ENCODE measurements at places on chromosomes 11 and 22. TPM values are rescaled to one million over a fixed set of nuclear protein-coding genes. Genes with fewer than 3 reads are reported as not detected.

DNA sequence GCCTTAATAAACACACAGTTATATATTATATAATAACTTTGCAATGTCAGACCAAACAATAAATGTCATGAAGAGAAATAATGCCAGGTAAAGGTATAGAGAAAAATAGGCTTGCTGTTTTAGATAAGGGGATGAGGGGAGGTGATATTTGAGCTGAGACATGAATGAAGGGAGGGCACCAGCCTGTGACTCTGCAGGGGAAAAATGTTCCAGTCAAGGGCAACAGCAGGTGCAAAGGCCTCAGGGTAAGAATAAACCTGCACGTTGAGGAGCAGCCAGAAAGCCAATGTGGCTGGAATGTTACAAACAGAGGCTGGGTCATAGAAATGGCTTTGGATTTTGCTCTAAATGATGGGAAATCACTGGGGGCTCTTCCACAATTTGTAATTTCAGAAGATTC is 519.6 kb downstream of the SOX6 start:
- H3K4me1 ChIP-seq: peaks cover 3% of the 10 kb centered on the region
- no peaks in the 10 kb centered on the region for H3K36me3 ChIP-seq
- no peak for DNase-seq
- no peak overlapping the region for H3K4me3 ChIP-seq

- H3K27ac ChIP-seq: no peak overlapping the region
- H3K27me3 ChIP-seq: no peaks in the 10 kb centered on the region
- no peaks in the 10 kb centered on the region for H3K36me3 ChIP-seq
- no peak for DNase-seq
Measured at GRCh38 chr11:119505861-119506260, 82.9 kb upstream of the THY1 start.

GRCh38 chr11:105644839-105645573 is 35.1 kb downstream of the GRIA4 start:
- no peak for DNase-seq
- no peaks in the 10 kb centered on the region for H3K36me3 ChIP-seq
- H3K4me3 ChIP-seq: no peak overlapping the region
- no peaks in the 10 kb centered on the region for H3K27me3 ChIP-seq
- no peaks in the 10 kb centered on the region for H3K4me1 ChIP-seq
- H3K27ac ChIP-seq: no peak overlapping the region

DNA sequence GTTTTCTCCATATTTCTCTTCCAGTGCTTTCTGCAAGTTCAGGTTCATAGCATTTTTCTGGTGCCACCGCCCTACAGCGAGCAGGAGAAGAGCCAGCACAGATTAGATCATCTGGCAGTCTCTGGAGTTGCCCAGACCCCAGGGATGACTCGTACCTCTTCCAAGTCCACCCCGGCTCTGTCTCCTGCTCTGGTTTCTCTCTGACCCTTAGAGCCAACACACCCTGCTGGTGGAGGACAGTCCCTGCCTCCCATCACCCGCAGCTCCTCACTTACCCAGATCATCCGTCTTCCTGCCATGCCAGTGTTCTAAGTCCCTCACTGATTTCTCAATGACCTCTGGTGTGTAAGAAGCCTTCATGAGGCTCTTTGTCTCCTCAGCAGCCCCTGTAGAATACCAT is 28.0 kb downstream of the TST start:
- no peak overlapping the region for H3K27ac ChIP-seq
- H3K4me3 ChIP-seq: no peak overlapping the region
- H3K4me1 ChIP-seq: no peaks in the 10 kb centered on the region
- no peak for DNase-seq
- peaks cover 9% of the 10 kb centered on the region for H3K27me3 ChIP-seq

DNA sequence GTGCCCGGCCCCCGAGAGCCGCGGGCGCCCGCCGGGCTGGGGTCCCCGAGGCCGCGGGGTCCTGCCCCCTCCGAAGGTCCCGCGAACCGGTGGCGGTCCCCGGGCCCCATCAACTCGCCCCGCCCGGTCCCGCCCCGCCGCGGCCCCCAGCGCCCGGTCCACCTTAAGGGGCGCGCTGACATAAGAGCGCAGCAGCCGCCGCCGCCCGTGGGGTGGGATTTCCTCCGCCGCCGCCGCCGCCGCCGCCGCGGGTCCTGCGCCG is at the start of gene ZDHHC8:
ZDHHC8 (plus strand) TSS at position 208 of the 262 bp plus-strand sequence. CDS start 144 bp downstream, outside the sequence.
- peak; percentile 39 for DNase-seq
- H3K4me3 ChIP-seq: peak within 1 kb of the TSS; percentile 72
- no peaks in the 10 kb centered on the region for H3K36me3 ChIP-seq
- peak within 1 kb of the TSS; percentile 94 for H3K27ac ChIP-seq

- no peak overlapping the region for H3K27ac ChIP-seq
- H3K36me3 ChIP-seq: no peaks in the 10 kb centered on the region
- peaks cover 8% of the 10 kb centered on the region for H3K4me1 ChIP-seq
- H3K27me3 ChIP-seq: no peaks in the 10 kb centered on the region
Measured at GRCh38 chr22:22216450-22216959, 28.1 kb upstream of the VPREB1 start.

- DNase-seq: no peak
- no peak overlapping the region for H3K27ac ChIP-seq
- no peaks in the 10 kb centered on the region for H3K36me3 ChIP-seq
- no peak overlapping the region for H3K4me3 ChIP-seq
- no peaks in the 10 kb centered on the region for H3K4me1 ChIP-seq
- no peaks in the 10 kb centered on the region for H3K27me3 ChIP-seq
Measured at GRCh38 chr11:105868762-105869285, 153.2 kb downstream of the MSANTD4 start.

DNA sequence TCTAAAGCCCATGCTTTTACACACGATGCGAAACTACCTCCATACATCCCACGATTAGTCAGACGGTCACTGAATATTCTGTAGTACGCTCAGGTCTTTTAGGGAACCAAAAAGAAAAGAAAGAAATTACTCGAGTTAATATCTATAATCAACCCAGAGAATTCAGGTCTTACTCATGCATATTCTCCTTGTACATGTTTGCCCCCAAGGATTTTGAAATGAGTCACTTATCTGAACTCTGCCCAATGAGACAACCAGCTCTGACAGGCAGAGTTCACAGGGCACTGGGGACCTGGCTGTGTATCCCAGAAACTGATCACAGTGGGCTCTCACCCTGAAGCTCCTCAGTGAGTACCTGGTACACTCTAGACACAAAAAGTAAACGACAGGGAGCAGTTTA is 29.2 kb downstream of the RASSF10 start:
- no peaks in the 10 kb centered on the region for H3K36me3 ChIP-seq
- H3K27ac ChIP-seq: no peak overlapping the region
- H3K27me3 ChIP-seq: no peaks in the 10 kb centered on the region
- no peak for DNase-seq
- H3K4me1 ChIP-seq: peaks cover 9% of the 10 kb centered on the region
- H3K4me3 ChIP-seq: no peak overlapping the region

GRCh38 chr11:125287491-125288210 is 123.1 kb downstream of the PKNOX2 start:
- H3K27ac ChIP-seq: no peak overlapping the region
- H3K27me3 ChIP-seq: no peaks in the 10 kb centered on the region
- no peak overlapping the region for H3K4me3 ChIP-seq

GRCh38 chr22:23190526-23190925 is 10.2 kb downstream of the BCR start:
- no peak overlapping the region for H3K27ac ChIP-seq
- peaks cover 19% of the 10 kb centered on the region for H3K4me1 ChIP-seq
- H3K4me3 ChIP-seq: no peak overlapping the region
- H3K36me3 ChIP-seq: no peaks in the 10 kb centered on the region
- DNase-seq: no peak

GRCh38 chr11:10637731-10638151 is 55.8 kb downstream of the IRAG1 start:
- H3K27ac ChIP-seq: no peak overlapping the region
- no peaks in the 10 kb centered on the region for H3K4me1 ChIP-seq
- DNase-seq: no peak
- H3K36me3 ChIP-seq: no peaks in the 10 kb centered on the region
- H3K27me3 ChIP-seq: no peaks in the 10 kb centered on the region

DNA sequence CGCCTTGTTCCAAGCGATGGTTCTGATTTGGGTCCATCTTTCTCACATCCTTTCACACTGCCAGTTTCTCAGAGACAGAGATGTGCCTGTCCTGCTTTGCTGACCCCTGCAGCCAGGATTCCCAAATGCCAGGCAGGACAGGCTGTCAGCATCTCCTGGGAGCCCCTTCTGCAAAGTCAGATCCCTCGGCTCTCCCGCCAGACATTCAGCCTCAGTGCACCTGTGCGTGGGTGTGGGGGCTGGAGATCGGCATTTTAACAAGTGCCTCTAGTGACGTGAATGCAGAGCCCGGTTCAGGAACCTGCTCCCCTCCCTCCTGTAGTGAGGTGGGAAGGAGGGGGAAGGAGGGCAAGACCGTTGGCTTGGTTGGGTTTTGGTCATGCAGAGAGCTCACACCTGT is 108.9 kb upstream of the FGF3 start:
- H3K4me1 ChIP-seq: no peaks in the 10 kb centered on the region
- no peak overlapping the region for H3K4me3 ChIP-seq
- H3K36me3 ChIP-seq: no peaks in the 10 kb centered on the region
- no peaks in the 10 kb centered on the region for H3K27me3 ChIP-seq
- DNase-seq: no peak
- no peak overlapping the region for H3K27ac ChIP-seq

The HDHD5 gene
- 28.7 TPM for total RNA-seq

The ELMOD1 gene
- total RNA-seq: not detected
